ENCODE measurements at places on chromosomes 6 and 20.

- no peak for DNase-seq
Observed at GRCh38 chr20:34363465-34364222, 571 bp downstream of the ITCH start.

GRCh38 chr20:51412333-51412871, 130.1 kb downstream of the NFATC2 start:
- no peak for DNase-seq

DNA sequence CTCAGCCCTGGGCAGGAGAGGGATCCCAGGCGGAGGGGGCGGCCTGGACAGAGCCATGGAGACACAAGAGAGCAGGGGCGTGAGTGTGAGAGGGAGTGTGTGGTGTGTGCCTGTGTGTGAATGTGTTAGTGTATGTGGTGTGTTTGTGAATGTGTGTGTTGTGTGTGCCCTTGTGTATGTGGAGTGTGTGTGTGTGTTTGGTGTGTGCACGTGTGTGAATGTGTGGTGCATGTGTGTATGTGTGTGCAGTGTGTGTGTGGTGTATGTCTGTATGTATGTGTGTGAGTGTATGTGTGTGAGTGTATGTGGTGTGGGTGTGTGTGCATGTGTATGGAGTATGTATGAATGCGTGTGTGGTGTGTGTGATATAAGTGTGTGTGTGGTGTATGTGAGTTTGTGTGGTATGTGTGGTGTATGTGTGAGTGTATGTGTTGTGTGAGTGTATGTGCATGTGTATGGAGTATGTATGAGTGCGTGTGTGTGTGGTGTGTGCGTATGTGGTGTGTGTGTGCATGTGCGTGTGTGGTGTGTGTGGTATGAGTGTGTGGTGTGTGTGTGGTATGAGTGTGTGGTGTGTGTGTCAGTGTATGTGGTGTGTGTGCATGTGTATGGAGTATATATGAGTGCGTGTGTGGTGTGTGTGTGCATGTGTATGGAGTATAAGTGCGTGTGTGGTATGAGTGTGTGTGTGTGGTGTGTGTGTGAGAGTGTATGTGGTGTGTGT, 175.2 kb upstream of the AFDN start:
- no peak for DNase-seq

- no peak for DNase-seq
Observed at GRCh38 chr6:15874821-15875220, 212.0 kb upstream of the DTNBP1 start.

- no peak for DNase-seq
Observed at GRCh38 chr6:152246554-152247337, 390.4 kb downstream of the SYNE1 start.

DNA sequence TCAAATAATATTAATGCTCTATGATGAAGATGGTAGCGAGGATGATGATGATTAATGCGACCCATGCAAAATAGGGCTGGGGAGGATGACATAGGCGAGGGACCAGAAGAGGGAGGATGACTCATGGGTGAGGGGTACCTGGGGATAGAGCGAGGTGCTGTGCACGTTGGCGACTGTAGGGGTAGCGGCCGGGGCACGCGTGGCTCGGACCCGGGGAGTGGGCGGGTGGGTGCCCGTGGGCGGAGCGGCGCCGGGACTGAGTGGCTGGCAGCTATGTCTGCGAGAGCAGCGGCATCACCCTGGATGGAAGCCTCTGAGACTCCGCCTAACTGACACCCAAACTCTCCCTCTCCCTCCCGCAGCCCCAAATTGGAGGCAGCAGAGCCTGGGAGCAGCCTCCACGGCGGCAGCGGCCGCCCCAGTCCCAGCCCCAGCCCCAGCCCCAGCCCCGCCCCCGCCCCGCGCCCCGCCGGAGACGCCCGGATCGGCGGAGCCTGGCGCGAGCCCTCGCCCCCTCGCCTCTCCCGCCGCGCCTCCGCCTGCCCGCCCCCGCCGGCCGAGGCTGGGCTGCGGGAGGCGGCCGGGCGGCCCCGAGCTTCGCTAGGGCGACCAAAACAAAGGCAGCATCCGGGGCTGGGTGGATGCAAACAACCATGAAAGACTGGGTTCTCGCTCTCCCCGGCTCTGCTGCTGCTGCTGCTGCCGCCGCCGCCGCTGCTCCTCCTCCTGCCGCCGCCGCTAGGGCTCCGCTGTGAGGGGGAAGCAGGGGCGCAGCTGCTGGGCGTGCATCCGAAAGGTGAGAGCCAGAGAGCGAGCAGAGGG, at the start of gene RIMS1:
Gene RIMS1 (plus strand): TSS at position 367 of the 822 bp plus-strand sequence. CDS start 474 bp downstream, outside the sequence.
- DNase-seq, result peak; percentile 19

DNA sequence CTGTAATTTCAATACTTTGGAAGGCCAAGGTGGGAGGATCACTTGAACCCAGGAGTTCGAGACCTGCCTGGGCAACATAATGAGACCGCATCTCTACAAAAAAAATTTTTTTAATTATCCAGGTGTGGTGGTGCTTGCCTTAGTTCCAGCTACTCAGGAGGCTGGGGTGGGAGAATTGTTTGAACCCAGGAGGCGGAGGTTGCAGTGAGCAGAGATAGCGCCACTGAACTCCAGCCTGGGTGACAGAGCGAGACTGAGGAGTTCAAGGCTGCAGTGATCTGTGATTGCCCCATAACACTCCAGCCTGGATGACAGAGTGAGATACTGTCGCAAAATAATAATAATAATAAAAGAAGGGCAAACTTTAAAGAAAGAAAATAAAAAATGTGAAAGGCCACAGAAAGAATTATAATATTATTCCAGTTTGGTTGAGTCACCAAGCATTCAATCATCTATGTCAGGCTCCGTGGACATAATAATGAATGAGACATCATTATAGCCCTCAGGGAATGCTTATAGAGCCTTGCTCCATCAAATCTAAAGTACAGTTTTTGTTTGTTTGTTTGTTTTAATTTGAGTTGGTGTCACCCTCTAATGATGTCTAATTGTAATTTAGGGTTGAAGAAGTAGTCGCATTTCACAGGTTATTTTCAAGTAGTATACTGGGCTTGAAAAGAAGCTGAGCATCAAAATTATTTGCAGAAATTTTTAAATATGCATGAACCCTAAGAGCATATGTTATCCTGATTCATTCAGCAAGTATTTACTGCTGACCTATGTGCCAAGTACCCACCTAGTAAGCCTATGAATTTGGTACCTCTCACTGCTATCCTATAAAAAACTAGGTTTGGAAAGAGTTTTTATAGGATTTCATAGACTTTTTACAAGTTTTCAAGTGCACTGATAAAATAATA, 15.1 kb downstream of the GLYATL3 start:
- no peak for DNase-seq

- no peak for DNase-seq
Observed at GRCh38 chr6:118659513-118660217, 8.3 kb upstream of the CEP85L start.

GRCh38 chr20:58192567-58192966, 35.9 kb downstream of the ANKRD60 start:
- no peak for DNase-seq

DNA sequence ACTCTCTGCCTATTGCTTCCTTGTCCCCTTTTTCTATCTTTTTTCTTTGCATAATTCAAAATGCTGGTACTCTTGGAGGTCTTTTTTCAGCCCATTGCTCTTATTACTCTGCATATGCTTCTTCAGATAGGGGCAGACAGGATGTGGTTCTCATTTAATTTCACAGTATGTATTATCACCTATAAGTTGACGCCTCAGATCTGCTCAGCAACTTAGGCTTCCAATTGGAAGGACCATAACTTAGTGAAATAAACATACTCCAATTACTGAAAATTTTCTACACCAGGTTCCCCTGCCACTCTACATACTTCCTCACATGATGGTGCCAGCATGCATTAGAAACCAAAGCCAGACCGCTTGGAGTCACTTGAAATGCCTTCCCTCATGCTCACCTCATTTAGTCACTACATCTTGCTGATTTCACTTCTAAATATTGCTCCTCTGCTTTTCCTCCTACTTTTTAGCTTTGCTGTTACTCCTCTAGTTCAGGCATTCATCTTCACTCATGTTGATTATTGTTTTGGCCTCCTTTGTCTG, 34.5 kb upstream of the AHI1 start:
- DNase-seq, result no peak

DNA sequence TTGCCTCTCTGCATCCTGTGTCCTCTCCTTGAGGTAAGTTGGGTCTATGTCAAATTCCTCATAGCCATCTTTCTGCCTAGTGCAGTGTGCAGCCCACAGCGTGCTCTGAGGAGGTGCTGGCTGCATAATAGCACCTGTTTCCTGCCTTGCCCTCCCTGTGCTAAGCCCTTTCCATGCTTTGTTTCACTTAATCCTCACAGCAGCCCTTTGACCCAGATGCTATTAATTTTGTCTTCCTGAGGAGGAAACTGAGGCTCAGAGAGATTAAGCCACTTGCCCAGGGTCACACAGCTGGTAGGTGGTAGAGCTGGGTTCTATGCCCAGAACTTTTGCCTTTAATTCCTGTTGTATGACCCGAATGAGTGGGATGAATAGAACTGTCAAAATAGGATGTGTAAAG, 13.5 kb downstream of the FAM83D start:
- DNase-seq, result no peak

- DNase-seq, result no peak
Observed at GRCh38 chr6:9062596-9062995, 627.3 kb upstream of the SLC35B3 start.

DNA sequence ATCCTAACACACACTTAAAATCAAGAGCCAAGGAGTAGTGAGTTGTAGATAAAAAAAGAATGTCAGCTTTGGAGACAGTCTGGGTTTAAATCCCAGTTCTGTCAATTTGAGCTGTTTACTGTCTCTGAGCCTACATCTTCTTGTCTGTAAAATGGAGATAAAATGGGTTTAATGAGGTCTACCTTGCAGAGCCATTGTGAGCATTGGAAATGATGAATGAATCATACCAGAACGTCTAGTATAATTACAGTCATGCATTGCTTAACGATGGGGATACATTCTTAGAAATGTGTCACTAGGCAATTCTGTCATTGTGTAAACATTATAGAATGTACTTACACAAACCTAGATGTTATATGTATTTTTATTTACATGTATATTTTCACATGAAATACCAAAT, 17.6 kb upstream of the SGK2 start:
- DNase-seq, result peak; percentile 12

DNA sequence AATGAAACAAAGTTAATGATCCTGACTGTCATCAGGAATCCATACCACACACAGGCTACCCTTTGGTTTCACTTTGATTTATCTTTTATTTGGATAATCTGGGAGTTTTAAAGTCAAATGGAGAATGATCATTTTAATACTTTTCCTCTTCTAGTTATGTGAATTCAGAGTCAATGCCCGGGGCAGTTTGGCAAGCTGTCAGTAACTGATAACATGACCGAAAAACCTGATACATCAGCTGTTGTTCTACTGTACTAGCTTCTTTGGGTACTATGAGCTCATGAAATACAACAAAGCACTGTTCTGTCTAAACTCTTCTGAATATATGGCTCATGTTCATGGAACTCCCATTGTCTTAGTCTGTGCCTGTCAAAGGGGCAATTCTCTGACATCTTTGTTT, 30.2 kb downstream of the KLHL31 start:
- no peak for DNase-seq

- DNase-seq, result no peak
Observed at GRCh38 chr6:126112171-126112632, 125.9 kb downstream of the TRMT11 start.

DNA sequence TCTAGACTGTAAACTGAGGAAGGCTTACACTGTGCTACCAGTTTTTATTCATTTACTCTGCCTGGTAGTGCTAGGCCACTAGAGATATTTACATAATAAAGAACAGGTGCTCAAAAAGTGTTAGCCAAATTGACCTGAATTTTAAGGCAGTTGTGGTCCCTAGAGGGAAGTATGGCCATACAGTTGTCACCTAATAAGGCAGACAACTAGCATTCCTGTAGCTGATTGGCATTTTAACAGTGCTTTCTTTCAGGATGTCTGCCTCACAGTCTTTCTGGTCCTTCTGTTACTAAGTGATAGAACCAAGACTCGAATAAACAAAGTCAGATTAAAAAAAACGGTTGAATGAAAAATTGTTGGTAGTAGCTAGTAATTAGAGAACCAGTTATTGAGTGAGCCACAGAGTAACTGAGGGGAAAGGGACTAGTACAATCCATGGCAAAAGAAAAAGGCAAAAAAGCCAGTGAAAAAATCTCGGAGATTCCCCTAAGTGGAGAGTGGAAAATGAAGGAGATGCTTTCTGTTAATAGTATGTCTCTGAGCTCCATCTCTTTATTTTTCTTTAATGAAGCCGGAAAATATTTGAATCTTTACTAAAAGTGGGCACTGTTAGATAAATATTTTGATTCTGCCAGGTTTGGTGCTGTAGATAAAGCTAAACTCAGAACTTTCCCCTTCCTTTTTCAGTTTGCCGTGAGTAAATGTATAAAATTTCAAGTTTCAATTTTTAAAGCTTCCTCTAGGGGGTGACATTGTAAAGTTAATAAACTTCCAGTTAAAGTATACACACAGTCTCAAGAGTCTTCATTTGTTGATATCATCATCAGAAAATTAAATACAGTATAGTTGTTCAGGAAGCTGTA, 9.1 kb downstream of the VTA1 start:
- peak; percentile 64 for DNase-seq

- DNase-seq, result no peak
Observed at GRCh38 chr6:126632271-126632670, 292.4 kb downstream of the CENPW start.

DNA sequence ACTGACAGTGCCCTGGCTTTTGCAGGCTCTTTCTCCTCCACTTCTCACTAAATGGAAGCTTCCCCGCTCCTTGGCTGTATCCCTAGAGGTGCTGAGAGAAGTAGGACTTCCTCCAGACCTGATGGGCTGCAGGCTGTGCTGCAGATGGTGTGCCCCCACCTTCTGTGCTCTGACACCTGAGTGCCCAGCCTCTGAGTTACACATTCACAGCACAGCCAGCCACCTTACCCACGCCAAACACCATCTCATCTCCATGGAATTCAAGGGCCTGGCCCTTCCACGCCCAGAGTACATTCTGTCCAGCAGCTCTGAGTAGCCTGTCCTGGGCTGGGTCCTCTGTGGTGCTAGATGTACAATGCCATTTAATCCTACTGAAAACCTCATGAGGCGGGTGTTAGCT, 5.3 kb downstream of the SFTA2 start:
- DNase-seq, result no peak

DNA sequence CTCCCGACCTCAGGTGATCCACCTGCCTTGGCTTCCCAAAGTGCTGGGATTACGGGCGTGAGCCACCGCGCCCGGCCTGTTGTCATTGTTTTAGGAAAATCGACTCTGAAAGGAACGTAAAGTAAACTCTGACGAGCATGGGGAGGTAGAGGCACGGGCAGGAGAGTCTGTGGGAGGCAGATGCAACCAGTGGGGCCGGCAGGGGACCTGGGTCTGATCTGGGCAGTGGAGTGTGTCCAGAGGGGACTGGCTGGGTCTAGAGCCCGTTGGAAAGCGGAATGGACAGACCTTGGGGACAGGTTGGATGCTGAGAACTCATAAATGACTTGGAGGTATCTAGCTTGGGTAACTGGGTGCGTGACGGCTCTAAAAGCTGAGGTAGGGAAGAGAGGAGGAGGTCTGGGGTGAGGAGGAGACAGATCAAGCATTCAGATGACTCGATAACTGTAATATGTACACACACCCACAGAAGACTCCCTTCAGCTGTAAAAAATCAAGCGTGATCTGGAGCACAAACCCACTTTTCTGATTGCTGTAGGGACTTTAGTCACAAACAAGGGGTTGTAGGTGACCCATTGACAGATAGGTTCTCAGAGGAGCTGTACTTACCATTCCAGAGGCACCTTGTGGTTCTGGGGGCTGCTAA, 22.4 kb downstream of the MANBAL start:
- no peak for DNase-seq
